ENCODE measurements at places on chromosomes 16 and 17.

- DNase-seq = no peak
Observed at GRCh38 chr17:82973456-82974135, 105.8 kb upstream of the METRNL start.

- no peak for DNase-seq
Observed at GRCh38 chr17:33202021-33202420, 91.1 kb downstream of the ASIC2 start.

DNA sequence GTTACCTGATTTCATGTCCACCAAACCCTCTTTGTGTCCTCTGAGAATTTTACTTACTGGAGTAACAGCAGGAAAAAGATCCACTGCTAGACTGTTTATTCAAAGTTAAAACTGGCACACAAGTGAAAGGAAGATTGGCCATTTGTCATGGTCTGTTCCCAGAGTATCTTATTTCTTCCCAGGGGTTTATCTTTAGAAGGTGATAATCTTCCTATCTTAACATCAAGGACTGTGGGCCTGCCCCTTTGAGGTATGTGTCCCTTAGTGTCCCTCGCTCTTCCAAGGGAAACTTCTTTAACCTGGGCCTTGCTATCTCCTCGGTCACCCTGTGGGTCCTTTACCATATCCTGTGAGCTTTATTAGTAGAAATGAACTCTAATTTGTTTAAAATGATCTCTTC is 49.7 kb downstream of the ARHGAP44 start:
- no peak for DNase-seq

DNA sequence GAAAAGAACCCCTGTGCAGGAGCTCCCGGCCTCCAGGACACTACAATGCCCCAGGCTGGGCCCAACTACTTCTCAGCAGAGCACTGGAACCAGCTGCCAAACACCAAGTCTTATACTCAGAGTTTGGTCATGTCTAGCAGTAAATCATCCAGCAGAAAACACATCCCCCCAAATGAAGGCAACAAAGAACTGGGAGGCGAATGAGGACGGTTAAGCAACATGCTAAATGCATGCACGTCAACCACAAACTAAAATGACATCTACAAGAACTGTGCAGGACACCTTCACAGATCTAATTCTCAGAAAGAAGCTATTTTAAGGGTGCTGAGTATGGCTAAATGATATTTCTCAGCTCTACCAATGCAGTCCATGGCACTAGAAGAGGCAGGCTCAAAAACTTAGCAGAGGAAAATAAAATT is 7.6 kb upstream of the IRX5 start:
- no peak for DNase-seq

DNA sequence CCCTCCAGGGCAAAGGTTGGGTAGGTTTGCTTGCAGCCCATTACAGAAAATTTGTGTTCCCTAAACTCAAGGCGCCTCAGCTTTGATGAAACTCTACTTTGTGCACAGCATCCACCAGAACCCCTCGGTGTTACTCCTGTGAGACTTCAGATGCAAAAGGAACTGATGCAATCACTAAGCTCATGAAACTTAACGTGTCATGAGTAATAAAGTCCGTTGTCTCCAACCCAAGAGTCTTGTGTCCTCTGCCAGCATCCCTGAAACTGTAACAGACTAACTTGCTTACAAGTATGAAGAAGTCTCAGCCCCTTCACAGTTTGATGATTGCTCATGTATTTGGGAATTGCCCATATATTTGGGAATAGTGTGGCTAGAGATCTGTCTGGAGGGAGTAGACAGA is 74.8 kb upstream of the MARCHF10 start:
- DNase-seq = no peak

- no peak for DNase-seq
Observed at GRCh38 chr17:77146882-77147281, 6.1 kb downstream of the SEC14L1 start.

DNA sequence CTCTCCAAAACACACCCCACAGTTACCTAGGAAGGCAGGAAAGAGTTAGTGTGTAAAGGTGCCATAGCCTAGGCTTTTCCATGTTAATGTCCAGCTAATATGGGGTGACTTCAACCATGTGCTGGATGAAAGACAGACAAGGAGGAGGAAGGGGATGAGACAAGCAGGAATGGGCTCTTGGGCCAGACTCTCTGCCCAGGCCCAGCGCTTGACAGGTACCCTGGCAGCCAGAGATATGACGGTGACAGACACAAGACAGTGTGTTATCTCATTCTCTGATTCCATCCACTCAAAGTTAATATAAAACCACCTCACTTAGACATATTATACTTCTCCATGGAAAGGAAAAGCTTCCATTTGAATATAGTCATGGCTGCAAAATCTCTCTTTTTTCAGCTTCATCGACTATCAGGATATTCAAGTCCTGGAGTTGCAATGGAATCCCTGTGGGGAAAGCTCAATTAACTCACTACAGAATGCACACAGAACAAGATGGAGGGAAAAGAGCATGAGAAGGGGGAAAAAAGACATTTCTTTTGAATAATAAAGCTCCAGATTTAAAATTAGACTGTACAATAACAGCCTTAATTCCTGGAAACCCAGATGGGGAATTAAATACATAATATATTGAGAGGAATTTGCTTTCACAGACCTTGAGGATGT is 596.7 kb downstream of the TOX3 start:
- no peak for DNase-seq

DNA sequence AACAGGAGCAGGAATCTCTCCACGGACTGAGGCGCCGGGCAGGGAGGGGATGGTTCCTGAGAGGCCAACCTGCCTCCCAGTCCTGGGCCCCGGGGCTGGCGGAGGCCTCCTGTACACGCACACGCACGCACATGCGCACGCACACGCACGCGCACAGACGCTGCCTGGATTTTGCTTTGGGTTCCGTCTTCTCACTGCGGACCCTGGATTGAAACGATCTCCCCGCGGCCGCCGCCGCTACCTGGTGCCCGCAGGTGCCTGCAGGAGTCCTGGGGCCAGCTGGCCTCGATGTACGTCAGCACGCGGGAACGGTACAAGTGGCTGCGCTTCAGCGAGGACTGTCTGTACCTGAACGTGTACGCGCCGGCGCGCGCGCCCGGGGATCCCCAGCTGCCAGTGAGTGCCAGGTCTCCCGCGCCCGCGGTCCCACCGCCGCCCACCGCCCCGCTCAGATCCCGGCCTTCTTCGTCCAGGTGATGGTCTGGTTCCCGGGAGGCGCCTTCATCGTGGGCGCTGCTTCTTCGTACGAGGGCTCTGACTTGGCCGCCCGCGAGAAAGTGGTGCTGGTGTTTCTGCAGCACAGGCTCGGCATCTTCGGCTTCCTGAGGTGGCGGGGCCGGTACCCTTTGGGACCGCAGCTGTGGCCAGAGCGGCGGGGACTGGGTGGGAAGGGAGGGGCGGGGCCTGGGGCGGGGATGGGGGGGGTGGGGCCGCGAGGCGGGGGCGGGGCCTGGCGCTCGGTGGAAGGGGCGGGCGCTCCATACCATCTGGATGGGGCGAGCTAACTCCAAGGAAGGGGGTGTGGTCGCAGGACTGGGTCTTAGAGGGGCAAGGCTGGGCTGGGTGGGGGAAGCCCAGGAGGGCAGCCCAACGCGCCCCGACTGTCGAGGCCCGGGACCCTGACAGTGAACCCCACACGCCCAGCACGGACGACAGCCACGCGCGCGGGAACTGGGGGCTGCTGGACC is 12.3 kb downstream of the CES4A start:
- DNase-seq = peak; percentile 68

DNA sequence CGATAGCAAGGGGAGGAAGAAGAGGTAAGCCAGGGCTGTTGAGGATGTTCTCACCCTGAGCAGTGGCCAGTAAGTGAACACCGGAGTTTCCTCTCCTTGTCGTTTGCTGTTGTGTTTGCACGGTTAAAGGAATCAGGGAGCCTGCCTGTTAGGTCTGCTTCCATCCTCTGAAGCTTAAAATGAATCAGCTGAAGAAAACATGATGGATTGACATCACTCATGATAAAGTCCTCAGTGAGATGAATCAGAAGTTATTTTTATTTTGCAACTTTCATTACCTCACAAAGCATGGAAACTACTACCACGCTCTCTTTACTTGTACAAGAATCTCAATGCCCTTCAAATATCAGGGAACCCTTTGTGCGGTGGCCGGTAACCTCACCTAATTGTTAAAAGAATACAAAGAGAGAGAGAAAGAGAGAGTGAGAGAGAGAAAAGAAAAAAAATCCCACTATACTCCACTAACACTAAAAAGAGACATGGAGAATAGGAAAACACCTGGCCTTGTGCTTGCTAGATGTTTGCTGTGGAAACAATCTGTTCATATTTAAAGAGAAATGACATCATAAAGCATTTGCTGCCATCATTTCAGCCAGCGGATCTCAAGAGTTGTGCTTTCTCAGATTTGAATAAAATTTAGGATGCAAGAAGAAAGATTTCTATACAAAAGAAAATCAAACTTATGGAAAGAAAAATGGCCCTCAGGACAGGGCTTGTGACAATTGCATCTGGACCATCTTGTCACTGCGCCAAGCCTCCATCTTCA is 441.6 kb upstream of the SALL1 start:
- no peak for DNase-seq

DNA sequence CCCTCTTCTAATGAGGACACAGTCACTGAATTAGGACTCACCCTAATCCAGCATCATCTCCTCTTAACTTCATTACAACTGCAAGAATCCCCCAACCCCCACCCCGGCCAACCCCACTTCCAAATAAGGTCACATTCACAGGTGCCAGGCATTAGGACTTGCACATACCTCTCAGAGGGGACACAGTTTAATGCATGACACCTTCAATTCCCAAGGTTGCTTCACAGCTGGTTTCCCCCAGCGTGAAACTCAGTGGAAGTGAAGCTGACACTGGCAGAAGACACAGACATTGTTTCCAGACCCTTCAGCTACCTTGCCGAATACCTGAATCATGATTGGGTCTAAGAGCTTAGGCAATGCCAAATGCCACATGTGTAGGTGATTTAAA is 217.0 kb upstream of the DYNLRB2 start:
- DNase-seq = no peak

DNA sequence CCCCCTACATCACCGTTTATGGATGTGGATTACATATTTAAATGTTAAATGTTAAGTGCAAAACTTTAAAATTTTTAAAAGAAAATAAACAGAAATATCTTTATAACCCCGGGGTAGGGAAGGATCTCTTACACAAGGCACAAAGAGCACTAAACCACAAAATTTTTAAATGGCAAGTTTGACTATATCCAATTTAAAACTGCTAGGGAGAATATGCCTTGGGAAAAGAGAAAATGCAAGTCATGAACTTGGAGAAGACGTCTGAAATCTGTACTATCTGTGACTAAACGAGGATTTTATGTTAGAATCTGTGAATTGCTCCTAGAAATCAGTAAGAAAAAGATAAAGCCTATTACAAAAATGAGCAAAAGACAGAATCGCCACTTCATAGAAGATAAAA is 28.7 kb upstream of the SLFN13 start:
- no peak for DNase-seq

DNA sequence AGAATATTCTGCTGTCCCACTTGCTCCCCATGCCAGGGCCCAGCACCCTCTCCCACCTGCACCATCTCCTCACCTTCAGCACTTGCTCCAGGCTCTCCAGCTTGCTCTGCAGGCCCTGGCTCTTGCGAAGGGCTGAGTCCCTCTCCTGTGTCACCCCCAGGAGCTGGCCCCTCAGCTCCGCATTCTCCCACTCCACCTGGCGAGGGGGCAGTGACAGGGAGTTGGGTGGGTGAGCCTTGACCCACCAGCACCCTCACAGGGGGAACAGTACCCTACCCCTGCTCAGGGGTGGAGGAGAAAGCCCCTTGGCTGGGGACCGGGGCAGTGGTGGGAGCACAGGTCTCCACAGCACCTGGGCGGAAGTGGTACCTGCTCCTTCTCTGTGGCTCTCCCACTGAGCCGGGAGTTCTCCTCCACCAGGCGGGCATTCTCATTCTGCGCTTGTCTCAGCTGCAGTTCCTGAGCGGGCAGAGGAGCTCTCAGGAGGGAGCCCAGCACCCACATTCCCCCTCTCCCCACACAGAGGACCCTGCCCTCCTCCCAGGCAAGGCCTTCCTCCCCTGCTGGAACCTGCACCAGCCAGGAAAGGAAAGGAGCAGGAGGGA is 5.9 kb downstream of the TSPOAP1 start:
- DNase-seq = no peak

GRCh38 chr16:84526794-84527531 is 22.5 kb upstream of the MEAK7 start:
- no peak for DNase-seq

GRCh38 chr16:50265260-50265659 is 1.1 kb upstream of the ADCY7 start:
- no peak for DNase-seq

GRCh38 chr17:82050761-82051641 is 610 bp downstream of the RFNG start:
- peak; percentile 23 for DNase-seq

DNA sequence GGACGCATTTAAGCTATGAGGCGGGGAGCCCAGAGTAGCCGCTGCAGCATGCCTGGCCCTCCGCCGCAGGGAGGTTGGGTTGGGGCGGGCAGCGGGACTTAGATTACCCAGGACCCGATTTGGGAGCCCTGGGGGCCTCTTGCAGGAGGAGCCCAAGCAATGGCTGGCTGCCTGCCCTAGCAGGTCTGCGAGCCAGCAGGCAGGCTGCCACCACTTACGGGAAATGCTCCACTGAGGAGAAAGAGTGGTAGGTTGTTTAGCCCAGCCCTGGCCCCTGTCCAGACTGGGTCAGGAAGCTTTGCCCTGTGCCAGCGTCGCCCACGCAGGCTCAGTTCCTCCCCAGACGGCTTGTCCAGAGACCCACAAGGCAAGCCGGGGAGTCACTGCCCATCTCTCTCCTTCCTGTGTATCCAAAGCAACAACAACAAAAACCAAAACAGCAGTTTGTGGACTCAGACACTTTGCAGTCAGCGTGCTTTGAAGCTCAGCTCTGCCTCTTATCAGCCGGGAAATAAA is 10.3 kb upstream of the TVP23A start:
- peak; percentile 85 for DNase-seq

GRCh38 chr17:52451294-52451861 is 292.9 kb upstream of the CA10 start:
- no peak for DNase-seq

GRCh38 chr17:80681215-80681614 is 136.6 kb downstream of the RPTOR start:
- no peak for DNase-seq

GRCh38 chr16:46736695-46737094 is 11.4 kb downstream of the MYLK3 start:
- no peak for DNase-seq

All from adipocyte (in vitro differentiated cells).